ENCODE measurements at places on chromosomes 5 and 9.

DNA sequence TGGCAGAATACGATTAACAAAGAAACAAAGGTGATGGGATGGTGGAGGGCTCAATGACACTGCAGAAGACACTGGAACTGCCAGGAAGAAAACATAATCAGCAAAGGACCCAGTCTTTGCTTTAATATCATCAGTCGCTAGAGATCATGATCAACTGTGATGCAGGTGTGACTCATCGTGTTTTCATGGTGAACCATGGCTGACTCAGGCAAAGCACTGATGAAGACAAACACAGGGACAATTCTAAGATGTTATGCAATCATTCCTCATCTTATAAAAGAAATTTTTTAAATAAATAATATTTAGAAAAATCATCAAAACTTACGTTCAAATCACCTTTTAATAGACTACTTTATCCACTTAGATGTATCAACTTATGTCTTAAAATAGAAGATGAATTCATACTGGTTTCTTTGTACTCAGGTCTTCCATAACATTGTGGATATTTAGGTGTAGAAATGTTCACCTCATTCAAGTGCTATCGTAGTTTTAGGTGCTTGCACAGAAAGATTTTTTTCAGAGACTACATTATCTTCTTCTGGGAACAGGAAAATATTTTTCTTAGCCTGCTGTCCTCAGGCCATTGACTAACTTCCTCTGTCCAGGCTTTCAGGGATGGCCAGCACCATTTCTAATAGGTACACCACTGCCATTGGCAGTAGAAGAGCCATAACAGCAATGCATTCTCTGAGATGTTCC lies 673.4 kb upstream of the MEF2C start:
- peak; percentile 58 for DNase-seq

DNA sequence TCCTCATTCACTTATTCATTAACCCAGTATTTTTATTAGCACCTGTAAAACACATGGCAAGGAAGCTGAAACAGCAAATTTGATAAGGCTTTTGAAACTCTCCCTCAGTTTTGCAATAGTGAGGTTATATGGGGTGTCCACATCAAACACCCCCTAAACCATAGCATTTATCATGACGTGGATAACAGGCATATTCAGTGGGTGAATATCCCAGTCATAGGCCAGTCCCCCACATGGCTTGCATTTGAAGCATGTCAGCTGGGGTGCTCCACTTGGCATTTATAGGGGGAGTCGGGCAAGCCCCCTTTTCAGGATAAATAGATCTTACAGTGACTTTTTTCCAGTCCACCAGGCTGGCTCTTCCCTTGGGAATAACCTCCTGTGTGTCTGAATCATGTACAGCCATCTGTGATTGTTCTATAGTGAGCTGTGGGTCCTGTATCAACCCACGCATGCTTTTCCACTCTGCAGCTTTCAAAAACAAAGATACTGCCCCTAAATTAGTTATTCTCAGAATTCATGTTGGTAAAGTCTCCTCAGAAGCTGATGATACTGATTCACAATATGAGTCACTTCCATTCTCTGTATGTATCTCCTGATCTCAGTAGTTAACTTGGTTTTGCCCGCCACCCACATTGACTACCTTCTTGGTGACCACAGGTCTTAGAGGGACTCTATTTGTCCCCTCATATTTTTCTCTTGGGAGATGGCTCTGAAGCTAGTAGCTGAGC lies 84.4 kb upstream of the SPIN1 start:
- DNase-seq = no peak

DNA sequence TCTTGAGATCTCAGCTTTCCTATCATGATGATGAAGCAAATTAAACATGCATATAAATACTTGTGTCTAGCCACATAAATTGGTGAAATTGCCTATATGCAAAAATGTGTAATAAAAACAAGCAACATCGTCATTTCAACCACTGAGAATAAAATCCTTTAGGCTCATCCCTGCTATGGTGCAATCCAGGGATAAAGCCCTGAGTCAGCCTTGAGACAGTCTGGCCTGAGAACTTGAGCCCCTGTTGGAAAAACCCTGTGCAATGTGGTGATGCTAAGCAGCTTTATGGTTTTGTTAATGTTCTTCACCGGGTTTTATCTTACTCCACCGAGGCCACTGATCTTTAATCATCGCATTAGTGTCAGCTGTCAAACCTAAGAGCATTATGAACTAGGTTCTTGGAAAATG lies 170.5 kb downstream of the DCP2 start:
- DNase-seq = no peak

GRCh38 chr5:76804266-76804665 lies 14.6 kb upstream of the F2RL1 start:
- no peak for DNase-seq

DNA sequence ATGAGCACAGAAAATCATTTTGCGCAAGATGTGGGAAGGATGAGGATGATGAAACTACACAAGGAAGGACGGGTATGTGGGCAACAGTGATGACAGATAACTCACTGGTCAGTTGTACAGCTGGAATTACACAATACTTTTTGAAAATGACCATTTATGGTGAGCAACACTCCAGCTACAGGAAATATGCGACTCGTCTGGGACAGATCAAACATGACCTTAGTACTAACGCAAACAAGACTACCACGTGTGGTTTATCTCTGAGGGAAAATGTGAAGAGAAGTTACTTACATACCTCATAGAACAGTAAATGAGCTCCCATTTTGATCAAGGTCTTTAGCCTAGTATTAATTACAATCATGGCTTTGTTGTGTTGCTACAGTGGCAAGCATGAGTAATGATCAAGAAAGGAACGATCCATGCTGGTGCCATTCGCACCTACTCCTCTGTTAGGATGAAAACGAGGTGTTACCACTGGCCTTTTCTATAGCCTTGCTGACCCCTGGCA lies 456.9 kb downstream of the BNC2 start:
- DNase-seq = peak; percentile 65

DNA sequence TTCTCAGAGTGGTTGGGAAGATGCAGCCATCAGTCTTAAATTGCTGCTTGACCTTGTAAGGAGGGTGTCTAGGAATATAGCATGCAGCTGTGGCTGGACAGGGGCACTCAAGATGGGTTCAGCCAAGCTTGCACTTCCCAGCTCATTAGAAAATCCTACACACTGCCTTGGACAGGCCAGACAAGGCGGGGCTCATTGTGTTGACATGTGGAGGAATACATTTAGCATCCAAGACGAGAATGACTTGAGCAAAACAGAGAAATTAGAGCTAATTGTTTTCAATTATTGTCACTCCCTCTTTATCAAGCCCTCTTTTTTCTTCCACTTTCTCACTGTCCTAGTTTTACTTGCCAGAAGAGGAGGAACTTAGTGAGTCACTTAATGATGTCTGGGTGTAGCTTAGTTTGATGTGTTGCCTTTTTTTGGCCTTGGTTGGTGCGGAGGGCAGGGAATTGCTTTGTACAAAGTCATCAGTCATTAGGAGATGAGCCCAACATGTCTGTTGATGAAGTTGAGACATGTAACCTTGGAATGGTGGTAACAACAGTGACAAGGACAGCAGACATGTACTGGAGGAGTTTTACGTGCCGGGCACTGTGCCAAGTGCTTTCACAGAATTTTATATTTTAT lies 1219.3 kb upstream of the WWC1 start:
- no peak for DNase-seq

DNA sequence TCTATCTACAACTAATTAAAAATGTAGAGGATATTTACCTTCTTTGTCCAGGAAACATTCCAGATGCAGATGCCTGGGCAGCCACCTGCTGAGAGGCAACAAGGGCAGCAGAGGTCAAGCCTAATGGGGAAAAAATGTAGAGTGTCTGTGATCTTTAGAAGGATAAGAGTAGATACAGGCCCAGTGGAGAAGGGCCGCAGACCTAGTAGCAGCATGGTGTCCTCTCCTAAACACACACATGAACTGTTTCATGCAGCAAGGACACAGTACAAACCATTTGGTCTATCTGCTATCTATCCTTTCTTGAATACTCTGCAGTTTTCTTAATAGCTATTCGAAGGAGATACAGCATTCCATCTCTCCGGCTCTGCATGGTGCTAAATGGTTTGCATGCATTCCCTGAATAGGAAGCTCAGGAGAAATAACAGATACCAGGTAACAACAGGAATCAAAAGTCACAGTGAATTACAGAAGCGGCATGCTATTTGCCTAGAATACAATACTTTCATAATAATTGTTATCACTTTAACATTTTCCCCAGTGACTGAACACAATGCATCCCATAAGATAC lies 107.3 kb downstream of the ZNF608 start:
- no peak for DNase-seq

DNA sequence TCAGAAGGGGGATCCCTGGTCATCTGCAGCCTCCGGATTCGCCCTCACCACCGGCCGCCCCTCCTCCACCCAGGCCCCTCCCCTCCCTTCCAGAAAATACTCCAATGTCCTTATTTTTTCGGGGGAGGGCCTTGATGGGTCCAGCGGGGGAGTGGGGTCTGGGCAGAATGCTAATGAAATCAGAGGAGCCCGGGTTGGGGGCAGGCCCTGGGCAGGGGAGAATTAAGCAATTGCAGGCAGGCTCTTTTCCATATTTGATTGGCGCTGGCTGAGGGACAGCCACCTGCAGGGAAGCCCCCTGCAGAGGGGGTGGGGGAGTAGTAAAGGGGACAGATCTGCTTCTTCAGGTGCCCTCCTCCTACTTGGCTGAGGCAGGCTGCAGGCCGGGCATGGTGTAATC lies 21.3 kb downstream of the PRRX2 start:
- no peak for DNase-seq

Measured in muscle of back (tissue), 13 donors.